CD4-positive, alpha-beta T cell treated with Interleukin-15 for 1 hour (primary cell): ENCODE measurements at places on chromosomes 13 and 19.

DNA sequence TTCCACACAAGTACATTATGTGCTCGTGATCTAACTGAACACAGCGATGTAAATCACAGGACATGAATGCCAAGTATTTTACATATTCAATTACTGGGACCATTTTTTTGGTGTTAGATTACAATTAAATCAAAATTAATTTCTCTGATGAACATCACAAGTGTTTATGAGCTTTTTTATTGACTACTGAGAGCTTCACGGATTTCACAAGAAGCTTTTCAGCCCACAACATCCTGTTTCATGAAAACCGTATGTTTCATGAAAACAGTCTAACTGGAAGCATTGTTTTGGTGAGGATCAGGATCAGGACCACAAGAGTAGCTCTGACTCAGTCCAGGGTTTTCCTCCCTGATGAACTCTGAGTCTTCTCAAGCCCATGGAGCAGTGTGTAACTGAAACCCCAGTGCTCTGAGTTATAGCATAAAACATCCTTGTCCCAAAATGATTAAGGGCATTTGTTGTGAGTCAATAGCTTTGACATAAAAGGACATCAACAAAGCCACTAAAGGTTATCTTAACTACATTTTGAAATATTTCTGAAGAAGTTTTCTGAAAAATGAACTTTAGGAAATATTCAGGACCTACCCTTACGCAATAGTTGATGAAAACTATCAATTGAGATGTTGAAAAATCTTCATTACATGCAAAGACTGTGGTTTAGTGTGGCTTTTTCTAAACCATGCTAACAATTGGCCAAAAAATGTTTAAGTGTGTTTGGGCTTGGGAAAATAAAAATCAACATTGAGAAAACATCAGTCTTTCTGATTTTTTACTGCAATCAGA lies 49.3 kb downstream of the UFM1 start:
- no peak for DNase-seq

DNA sequence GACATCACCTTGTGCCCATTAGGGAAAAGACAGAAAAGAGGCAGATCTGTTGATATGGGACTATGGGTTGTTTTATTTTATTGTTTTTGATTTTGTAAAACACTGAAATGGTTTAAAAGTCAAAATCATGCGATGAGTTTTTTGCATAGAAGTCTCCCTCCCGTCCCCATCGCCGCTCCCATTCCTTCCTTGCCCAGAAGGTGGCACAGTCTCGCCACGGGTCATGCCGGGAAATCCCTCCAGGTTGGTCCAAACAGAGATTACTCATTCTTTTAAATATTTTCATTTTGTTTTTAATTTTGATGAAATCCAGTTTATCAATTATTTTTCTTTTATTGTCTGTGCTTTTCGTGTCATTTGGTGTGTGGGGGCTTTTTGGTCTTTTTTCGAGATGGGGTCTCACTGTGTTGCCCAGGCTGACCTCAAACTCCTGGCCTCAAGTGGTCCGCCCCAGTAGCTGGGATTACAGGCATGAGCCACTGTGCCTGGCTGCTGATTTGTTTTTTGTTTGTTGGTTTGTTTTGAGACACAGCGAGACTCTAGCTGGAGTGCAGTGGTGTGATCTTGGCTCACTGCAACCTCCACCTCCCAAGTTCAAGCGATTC lies 9.2 kb downstream of the PGPEP1 start:
- DNase-seq, result no peak

DNA sequence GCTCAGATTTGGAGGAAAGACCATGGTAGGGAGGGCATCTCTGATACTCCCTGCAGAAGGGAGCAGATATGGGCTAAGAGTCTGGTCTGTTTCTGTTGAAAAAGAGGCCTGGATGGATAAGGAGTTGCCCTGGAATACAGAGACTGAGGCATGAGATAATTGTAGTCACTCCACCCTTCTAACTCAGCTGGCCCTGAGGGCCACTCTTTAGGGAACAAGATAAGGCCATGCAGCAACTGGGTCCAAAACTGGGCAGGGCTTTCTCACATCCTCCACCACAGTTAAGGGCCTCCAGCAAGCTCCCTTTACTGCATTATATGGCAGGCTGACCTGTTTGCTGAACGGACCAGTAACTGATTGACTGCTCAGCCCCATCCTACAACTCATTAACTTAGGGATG lies 1.3 kb downstream of the ZNF749 start:
- no peak for DNase-seq

DNA sequence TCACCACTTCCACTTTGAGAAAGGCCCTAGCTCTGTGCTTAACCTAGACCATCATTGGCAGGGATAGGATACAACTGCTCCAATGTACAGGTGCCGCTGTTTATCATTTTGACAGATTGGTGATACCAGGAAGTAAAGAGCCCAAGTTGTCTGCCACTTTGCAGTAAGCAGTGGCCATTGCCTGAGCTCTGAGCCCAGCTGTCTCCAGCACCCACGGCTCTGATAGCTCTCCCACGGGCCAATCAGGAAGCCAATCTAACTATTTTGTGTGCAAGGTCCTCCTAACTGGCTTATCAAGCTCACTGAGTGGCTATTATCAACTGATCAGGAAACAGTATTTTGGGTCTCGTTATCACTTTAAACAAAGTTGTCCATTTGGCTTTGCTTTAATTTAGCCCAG lies 181.1 kb downstream of the DCT start:
- DNase-seq, result no peak

DNA sequence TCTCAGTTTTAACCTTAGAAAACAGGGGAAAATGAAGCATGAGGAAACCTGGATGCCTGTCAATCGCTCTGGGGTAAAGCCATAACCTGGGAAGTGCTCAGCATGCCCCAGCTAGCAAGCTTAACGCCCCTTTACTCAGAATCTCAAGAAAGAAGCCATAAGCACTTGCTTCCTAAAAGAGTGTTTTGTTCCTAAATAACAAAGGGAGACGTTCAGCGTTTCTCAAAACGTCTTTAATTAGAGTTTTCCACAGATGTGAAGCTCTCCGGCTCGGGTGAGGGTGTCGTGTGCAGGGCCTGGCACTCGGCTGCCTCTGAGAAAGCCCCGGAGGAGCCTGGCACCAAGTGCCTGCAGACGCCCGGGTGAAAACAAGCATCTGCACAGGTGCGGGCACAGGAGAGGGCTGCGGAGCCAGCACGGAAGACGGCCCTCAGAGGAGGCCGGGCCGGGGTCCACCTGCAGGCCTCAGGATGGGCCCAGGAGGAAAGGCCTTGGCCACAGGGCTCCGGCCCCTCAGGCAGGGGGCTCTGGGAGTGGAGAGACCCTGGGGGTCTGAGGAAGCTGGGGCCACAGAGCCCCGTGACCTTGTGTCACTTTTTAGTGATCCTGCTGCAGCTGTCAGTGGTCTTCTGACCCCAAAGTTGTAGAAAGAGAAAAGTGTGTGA lies 6.2 kb downstream of the GAS6 start:
- DNase-seq, result no peak

DNA sequence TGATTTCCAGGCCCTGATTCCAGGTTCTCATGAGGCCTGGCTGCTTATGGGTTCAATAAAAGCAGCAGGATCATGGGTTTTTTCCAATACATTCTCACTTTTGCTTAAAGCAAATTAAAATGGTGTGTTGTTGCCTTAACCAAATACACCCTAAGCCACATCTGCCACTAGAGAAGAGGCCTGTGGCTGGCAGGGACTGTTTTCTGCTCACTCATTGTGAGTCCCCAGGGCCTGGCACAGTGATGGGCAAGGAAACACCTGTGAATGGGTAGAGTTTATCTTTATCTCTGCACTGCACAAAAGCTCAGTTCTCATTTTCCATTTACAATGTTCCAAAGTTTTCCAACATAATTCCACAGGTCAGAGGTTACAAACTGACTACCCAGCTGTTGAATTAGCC lies 726.0 kb downstream of the UQCRFS1 start:
- DNase-seq, result no peak

DNA sequence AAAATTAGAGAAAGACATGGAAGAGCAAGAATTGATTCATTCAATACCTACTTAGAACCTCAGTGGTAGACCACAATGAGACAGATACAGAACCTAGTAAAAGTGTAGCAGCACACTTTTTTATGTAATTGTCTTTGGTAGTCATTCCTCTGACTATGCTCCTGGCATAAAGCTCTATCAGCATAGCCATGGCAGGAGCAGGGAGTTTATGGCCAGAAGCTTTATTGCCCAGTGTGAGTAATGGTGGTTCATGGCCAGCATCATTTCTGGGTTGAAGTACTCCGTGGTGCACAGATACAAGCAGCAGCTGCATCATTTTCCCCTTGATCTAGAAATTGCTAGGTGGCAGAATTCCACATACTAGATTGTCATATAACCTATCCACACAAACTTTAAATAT lies 352.6 kb downstream of the TBC1D4 start:
- DNase-seq, result no peak

DNA sequence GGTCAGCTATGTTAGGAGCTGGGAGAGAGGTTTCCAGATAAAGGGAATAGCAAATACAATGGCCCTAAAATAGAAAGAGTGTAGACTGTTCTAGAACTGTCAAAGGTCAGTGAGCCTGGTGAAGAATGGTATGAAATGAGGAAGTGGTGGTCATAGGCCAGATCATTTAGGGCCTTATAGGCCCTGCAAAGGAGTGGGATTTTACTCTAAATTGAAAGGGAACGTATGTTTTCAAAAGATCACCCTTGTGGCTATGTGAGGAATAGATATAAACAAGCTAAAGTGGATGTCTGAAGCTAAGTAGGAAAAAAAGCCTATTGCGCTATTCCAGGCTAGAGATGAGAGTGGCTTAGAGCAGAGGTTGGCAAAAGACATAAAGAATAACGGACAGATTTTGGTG lies 70.7 kb upstream of the TDRD3 start:
- no peak for DNase-seq

DNA sequence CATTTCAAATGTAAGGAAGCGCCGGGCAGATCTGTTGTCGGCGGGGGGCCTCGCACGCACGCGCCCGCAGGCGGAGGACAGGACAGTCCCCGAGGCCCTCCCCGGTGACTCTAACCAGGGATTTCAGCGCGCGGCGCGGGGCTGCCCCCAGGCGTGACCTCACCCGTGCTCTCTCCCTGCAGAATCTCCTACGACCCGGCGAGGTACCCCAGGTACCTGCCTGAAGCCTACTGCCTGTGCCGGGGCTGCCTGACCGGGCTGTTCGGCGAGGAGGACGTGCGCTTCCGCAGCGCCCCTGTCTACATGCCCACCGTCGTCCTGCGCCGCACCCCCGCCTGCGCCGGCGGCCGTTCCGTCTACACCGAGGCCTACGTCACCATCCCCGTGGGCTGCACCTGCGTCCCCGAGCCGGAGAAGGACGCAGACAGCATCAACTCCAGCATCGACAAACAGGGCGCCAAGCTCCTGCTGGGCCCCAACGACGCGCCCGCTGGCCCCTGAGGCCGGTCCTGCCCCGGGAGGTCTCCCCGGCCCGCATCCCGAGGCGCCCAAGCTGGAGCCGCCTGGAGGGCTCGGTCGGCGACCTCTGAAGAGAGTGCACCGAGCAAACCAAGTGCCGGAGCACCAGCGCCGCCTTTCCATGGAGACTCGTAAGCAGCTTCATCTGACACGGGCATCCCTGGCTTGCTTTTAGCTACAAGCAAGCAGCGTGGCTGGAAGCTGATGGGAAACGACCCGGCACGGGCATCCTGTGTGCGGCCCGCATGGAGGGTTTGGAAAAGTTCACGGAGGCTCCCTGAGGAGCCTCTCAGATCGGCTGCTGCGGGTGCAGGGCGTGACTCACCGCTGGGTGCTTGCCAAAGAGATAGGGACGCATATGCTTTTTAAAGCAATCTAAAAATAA lies 18.2 kb downstream of the IL17D start:
- DNase-seq, result no peak

- DNase-seq, result peak; percentile 54
These were observed 12.4 kb upstream of the ELAVL1 start for GRCh38 chr19:8017808-8018207.

- DNase-seq, result no peak
These were observed 24.6 kb downstream of the CYSLTR2 start for GRCh38 chr13:48678316-48678715.

- DNase-seq, result no peak
These were observed 8.4 kb downstream of the PLD3 start for GRCh38 chr19:40356681-40357595.

DNA sequence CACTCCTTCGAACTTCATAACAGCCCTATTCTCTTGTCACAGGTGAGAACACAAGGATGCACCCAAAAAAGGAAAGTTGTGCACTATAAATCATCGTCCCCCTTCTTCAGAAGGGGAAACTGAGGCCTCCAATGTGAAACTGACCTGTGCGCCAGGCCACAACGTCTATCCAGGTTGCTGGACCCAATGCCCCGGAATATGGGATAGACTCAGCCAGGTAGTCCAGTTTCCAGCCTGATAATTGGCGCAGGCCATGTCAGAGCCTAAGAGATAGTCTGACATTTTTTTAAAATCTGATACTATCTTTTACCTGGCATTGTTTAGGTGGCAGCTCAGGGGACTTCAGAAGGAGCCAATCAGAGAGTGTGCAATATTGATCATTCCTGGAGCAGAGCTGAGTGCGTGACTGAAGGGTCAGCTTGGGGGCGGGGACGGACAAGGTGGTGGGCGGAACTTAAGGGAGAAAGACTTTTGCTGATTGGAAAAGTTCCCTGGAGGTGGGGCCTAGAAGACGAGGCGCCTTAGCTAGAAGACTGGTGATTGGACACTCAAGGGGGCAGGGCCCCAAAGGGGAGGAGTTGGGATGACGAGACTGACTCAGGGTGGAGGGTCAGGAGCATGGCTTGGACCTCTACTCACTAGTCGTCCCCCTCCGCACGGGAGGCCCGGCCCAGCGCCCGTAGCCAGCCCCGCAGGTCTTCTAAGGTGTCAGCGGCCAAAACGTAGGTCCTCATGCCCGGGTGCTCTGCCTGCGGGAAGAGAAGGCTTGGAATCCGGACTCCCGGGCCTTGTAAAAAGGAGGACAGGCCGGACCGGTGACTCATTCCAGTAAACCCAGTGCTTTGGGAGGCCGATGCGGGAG lies 8.5 kb downstream of the PLEKHA4 start:
- DNase-seq, result peak; percentile 63

DNA sequence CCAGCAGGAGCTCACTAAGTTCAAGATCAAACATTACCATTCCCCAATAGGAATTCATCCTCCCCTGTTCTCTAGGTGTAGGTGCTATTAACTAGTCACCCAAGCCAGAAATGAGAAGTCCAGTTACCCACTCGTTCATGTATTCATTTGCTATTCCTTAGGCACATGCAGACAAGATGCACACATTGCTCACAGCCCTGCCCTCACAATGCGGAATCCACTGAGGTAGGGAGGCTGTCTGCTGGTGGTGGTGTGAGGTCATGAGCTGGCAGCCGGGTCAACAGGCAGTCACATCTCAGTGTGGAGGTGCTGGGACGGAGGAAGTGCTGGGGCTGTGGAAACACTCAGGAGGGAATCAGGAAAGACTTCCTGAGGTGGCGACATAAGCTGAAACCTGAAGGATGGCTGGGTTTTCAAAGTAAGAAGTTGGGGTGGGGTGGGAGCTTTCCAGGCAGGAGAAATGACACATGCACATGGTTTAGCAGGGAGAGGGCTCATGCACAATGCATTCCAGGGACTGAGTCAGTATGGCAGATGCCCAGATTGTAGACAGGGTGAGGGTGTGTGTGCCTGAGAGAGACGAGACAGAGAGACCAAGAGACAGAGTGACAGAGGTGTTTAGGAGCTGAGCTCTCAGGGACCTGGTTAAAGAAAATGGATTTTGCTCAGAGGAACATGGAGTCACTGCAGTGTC lies 117.6 kb downstream of the USP12 start:
- DNase-seq, result no peak
